ENCODE measurements at places on chromosomes 5 and 9.

DNA sequence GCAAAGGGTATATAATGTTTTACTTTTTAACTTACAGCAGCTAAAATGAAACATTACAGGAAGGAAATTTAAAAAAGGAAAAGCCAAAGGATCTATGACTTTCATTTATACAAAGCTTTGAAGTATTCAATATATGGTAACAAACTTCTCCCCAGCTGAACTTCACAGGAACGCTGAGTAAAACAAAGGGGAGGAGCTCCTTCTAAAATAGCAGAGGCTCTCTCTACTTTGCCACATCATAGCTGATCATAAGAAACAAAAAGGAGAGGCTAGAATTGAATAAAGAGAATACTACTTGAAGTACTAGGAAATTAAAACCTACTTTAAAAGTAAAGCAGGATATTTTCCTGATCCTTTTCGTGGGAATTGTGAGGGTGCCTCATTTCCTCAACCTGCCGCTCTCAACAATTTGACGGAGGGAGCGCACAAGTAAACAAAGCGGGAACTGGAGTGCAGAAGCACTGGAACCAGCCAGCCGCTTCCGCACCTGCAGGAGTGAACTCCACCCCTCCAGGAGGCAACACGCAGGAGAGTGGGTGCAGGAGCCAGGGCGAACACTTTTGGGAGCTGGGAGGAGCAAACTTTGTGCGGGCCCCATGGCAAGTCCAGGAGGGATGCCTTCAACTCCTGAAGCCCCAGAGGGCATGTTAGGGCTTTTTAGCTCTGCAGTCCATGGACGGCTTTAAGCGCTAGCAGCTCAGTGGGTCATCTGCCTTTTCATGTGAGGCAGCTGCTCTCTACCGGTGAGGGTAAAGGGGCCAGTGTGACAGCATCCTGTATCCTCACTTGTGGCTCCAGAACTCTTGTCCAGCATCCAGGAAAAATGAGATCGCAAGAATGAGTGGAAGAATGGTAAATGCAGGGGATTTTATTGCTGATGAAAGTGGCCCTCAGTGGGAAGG is 757.4 kb downstream of the PTPRD start:
- no peak for DNase-seq

GRCh38 chr5:133789428-133789827 is 177.1 kb upstream of the FSTL4 start:
- no peak for DNase-seq

GRCh38 chr5:1546556-1546955 is 22.8 kb upstream of the LPCAT1 start:
- no peak for DNase-seq

DNA sequence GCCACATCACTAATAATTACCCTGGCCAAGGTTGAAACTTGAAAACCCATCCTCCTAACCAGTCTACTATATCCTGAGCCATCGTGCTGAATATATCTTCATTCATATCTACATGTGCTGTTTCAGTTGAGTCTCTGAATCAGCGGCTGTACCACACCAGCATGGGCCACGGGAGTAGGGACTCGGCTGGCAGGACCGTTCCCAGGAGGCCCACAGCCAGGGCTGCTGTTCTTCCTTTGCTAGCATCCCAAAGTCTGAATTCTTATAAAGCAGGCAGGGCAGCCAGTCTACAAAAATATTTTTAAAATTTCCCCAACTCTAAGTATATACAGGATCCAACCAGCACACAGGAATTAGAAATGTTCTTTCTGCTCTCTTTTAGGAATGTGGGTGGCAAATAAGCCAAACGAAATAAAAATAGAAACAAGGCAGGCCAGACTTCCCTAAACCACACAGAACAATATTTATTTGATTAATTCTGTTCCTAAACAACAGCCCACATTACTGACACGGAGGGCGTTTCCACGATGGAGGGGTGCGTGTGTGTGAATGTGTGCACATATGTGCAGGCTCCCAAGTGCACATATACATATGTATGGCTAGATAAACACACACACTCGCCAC is 42.8 kb upstream of the EQTN start:
- no peak for DNase-seq

DNA sequence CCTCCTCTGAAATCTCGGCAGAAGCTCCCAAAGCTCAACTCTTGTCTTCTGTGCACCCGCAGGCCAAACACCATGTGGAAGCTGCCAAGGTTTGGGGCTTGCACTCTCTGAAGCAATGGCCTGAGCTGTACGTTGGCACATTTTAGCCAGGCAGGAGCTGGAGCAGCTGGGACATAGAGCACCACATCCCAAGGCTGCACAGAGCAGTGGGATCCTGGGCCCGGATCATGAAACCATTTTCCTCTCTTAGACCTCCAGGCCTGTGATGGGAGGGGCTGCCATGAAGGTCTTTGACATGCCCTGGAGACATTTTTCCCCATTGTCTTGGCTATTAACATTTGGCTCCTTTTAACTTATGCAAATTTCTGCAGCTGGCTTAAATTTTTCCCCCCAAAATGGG is 567.1 kb upstream of the ZNF608 start:
- DNase-seq = no peak

DNA sequence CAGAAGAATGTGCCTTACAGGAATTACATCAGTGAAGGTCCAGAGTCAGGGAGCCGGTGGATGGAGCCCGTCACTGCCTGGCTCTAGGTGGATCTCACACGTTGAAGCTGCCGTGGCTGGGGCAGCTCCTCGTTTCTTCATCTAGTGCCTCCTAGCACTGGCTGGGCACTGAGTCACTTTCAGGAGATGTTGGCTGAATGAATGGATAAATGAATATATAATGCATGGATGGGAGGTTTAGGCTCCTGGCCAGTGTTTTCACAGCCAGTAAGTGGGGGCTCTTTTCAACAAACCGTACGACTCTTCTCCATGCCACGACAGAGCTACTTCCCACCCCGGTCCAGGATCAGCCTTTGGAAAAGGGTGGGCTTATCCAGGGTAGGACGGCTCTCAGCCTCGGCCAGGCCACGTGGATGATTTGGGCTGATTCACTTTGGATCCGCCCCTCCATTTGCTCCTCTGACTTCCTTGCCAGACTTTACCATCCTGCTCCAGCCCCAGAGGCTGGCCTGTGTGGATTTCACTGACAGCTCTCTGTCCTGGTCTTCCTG is 1.3 kb upstream of the SH3PXD2B start:
- DNase-seq = peak; percentile 73

GRCh38 chr9:114864471-114864870 is 58.6 kb upstream of the TNFSF15 start:
- DNase-seq = no peak

DNA sequence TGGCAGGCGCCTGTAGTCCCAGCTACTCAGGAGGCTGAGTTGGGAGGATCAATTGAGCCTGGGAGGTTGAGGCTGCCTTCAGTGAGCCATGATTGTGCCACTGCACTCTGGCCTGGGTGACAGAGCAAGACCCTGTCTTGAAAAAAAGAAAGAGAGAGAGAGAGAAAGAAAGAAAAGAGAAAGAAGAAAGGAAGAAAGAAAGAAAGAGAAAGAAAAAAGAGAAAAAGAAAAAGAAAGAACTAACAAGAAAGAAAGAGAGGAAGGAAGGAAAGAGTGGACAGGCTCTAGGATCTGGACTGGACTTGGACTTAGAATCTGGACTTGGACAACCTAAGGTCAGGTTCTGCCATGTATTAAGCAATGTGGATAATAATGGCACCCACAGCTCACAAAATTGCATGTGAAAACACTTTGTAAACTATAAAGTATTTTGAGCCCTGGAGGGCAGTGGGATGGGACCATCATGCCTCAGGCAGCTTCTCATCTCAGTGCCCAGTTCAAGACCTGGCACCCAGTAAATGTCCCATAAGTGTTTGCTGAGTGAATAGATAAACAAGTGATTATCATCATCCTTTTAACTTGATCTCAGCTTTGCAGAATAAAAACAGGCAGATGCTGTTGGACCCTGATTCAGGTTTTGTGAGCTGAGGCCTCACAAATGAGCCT is 12.8 kb upstream of the PHF19 start:
- DNase-seq = no peak

DNA sequence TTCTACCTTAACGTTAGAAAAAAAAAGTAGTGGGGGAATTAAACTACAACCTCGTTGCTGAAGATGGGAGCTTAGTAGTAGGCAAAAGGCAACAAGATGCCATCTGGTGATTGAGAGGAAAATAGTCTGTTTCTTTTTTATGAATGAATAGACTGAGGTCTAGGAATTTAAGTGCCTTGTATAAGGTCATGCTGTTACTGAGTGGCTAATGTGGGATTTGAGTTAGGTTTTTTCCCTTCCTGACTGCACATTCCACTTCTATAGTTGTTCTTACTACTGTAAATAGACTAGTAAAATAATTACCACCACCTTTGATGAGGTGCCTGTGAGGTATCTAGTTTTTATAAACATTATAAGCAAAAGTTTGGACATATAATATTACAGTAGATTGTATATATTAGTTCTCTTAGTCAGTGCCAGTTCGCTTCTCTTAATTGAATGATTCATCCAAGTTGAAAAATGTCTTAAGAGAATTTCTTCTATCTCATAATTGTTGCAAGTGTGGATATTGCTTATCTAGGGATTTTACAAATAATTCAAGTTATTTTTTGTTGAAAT is 19.1 kb downstream of the FSD1L start:
- no peak for DNase-seq
